CD4-positive, CD25-positive, alpha-beta regulatory T cell (primary cell): ENCODE measurements at places on chromosomes 2 and 18.
A peak's percentile ranks its signal among the peaks of the same experiment; 100 is the strongest.

GRCh38 chr2:74821177-74822126, 12.5 kb upstream of the HK2 start:
- no peak for DNase-seq

DNA sequence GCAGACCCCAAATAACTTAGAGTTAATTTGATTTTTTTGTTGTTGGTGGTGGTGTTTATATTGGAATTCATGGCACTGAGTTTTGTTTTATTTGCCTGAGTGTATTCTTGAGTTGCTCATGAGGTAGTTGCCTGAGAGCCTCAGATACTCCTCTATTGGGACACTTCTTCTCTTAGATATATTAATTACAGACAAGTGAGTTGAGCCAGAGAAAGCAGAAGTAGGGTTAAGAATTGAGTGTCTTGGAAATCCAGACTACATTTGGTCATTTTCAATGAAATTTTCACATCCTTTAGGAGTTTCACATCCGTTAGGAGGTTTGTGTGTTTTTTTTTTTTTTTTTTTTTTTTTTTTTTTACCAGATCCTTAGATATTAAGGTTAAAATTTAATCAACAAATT, 29.0 kb downstream of the FMNL2 start:
- no peak for DNase-seq

GRCh38 chr2:127381762-127382161, 6.0 kb downstream of the MAP3K2 start:
- no peak for DNase-seq

GRCh38 chr2:223909001-223909741, 36.0 kb downstream of the WDFY1 start:
- DNase-seq = no peak

DNA sequence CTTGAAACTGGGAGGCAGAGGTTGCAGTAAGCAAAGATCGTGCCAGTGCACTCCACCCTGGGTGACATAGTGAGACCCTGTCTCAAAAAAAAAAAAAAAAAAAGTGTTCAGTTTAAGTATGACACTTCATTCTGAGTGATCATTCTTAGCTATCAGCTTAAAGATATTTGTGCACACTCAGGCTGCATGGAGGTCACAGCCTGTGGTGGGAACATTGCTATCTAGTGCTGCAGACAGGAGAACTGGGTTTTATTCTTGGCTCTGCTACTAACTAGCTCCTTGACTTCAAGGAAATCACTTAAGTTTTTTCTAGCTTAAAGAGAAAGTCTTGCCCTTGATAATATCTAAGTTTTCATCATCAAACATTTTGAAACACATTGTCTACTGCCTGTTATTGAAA, 391.3 kb upstream of the CDH7 start:
- no peak for DNase-seq

DNA sequence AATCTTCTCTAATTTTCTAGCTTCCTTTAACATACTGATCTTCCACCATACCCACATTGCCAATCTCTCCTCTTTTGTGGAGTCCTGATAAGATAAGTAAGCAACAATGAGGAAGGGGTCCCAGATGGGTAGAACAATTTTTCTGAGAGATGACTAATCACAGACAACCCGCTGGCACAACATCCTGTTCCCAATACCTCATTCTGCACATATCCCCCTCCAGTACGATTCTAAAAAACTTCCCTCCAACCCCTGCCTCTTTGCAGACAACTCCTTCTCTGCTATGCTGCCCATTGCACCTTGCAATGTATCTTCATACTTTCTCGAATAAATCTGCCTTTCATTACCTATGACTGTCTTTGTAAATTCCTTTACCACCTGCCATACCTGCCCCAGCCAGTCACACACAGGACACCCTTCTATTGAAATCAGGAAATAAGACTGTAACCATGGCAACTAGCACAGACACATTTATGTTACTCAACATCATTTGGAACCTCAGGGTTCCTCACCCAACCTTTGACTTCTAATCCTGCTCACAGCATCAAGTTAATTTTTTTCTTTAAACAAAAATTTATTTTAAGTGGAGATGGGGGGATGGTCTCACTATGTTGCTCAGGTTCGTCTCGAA, 7.4 kb upstream of the EXOC6B start:
- DNase-seq = peak; percentile 72

DNA sequence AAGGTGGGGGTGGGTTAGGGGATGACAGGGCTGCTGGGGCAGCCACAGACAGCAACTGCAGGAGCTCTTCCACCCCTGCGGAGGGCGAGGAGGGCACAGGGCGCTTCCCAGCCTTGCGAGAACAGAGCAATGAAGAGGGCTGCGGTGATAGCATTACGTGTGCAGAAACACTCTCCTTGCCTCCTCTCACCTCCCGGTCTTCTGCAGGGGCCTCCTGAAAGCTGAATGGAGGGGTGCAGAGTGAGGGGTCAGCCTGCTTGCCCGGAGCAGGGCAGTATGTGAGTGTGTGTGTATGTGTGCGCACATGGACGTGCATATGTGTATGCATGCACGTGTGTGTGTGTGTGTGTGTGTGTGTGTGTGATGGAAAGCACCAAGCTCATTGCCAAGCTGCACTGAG, 29.5 kb upstream of the IL1R2 start:
- no peak for DNase-seq

DNA sequence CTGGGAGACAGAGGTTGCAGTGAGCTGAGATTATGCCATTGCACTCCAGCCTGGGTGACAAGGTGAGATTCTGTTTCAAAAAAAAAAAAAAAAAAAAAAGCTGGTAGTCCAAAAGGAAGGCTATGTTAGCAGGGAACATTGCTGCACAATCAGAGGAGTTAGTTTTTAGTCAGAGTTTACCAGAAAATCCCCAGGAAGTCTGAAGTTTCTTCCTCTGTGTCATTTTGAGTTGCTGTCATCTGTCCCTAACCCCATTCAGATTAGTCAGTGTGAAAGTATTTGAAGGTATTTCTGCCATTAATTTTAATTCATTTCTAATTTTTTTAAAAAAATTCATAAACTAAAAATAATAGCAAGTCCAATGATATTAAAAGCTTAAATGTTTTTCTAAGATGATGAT, 33.5 kb upstream of the CERS6 start:
- DNase-seq = no peak

DNA sequence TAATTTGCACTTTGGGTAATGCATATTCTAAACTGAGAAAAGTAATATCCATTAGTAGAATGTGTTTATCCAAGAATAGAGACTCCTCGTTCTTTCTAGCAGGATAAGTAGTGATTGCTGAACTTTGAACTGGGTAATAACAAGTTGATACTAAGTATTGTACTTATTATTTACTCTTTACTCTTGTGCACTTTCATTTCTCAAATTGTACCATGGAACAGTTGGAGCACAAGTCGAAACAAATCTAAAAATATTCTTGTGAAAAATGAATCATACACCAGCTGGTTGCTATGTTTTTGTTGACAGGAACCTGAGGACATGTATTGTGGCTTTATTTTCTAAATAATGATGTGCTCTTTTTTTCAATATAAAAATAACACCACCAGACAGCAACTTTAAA, 111.9 kb downstream of the RGPD3 start:
- DNase-seq = no peak
